ENCODE measurements at places on chromosomes 4 and X.

DNA sequence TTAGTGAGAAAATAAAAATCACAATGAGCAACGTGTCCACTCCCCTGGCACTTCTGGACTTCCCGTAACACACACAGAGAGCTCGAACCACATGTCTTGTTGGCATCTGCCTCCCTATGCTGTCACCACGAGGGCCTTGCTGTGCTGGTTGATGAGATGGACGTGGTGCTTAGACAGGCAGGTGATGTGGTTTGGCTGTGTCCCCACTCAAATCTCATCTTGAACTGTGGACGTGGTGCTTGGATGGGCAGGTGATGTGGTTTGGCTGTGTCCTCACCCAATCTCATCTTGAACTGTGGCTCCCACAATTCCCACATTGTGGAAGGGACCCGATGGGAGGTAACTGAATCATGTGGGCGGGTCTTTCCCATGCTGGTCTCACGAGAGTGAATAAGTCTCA, 40.0 kb downstream of the FGFRL1 start:
- DNase-seq: no peak

DNA sequence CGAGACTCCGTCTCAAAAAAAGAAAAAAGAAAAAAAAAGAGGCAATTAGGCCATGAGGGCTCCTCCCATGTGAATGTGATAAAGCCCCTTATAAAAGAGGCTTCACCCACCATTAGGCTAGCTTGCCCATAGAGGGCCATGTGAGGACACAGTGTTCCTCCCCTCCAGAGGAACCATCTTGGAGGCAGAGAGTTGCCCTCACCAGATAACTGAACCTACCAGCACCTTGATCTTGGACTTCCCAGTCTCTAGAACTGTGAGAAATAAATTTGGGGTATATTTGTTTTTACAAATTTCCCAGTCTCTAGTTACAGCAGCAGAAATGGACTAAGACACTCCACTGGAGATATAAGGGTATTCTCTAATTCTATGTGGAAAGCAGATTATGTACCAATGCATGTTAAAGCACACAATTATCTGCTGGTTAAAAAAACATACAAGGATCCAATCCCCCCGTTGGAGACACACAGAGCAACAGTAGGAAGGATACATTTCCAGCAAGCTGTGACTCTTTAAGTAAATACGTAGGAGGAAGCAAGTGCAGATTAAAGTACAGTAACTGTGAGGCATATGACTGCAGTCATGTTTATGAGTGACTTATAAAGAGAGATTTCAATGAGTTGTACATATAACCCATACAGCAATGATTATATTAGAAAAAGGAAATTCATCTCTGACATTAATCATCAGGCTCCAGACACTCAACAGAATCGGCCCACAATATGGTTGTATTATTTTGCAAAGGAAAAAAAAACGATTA, 21.4 kb downstream of the SH3RF1 start:
- DNase-seq: no peak

DNA sequence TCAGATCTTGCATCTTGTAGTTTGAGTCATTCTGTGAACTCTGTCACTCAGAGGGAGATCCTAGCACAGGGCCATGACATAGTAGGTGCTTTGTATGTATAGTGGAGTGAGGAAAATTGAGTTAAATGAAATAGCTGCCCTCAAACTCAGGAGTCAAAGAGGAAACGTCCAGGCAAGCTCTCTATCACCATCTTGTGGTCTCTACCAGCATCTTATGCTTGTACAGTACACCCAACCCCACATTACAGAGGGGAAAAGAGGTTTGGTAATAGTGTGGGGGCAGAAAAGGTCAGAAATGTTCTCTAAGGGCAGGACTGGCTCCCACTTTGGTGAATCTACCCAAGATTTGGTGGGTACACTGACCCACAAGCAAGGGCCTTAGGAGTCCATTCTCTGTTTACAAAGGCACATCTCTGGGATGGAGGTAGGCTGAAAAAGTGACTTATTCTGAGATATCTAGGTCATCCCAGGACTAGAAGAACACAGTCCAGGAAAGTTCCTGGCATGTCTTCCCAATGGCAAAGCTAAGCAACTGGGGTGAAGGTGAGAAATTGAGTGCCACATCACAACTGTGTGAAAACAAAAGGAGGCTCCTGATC, 131.8 kb downstream of the OR13H1 start:
- DNase-seq: no peak

DNA sequence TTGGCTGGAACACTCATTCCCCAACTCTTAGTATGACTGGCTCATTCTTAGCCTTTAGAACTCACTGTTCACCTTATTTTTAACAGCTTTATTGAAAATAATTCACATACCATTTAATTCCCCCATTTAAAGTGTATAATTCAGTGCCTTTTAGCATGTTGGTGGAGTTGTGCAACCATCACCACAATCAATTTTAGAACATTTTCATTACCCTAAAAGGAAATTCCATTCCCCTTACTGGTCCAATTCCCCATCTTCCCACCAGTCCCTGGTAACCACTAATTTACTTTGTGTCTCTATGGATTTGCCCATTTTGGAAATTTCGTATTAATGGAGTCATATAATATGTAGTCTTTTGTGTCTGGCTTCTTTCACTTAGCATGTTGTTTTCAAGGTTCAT, 19.7 kb downstream of the NHSL2 start:
- no peak for DNase-seq

- DNase-seq: no peak
Measured at GRCh38 chrX:123308658-123309057, 124.6 kb downstream of the GRIA3 start.

DNA sequence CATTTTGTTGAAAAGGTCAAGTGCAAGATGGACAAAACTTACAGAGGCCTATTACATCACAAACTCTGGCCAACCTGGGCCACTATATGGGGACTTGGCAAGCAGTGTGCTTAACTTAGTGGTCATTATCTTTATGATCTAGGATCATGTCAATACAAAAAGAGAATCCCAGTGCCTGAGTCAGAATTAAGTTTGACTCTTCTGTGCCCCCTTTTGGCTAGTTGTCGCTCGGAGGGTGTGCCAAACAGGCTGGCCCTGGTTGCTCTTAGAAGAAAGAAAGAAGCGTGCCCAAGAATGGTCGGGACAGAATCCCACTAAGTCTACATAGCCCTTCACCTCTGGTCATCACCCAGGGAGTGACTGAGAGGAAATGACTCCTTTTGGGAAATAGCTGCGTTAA, 100.1 kb downstream of the EIF4E start:
- DNase-seq: peak; percentile 50

DNA sequence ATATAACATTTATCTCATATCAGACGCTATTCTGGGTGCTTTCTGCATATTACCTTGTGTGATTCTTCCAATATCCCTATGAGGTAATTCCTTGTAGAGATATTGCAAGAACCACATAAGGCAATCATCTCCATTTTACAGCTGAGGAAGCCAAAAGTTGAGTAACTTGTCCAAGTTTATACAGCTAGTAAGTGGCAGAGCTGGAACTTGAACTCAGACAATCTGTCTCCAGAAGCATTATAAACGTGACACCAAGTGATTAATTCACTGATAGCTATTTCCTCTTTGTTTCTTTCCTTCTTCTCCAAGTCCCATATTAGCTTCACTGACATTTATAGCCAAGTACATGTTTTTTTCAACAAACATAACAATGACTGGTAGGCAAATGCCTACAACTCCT, 7.3 kb downstream of the EMCN start:
- DNase-seq: no peak

DNA sequence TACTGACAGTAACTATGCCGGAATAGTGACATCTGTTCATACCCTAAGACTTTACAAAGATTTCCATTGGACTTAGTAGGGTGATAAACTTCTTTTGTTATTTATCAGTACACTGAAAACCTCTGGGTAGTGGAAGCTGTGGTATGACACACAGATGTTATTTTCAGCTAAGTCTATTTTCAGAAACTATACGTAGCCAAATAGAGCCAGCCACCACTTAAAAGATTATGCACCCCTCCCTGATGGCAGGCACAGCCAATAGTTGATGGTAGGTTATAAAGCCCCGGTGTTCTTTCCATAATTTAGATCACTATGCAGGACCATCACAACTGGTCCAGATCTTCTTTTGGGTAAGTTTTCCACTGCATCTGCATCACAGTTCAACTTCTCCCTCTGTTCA, 1603.2 kb upstream of the PABPC4L start:
- DNase-seq: no peak

DNA sequence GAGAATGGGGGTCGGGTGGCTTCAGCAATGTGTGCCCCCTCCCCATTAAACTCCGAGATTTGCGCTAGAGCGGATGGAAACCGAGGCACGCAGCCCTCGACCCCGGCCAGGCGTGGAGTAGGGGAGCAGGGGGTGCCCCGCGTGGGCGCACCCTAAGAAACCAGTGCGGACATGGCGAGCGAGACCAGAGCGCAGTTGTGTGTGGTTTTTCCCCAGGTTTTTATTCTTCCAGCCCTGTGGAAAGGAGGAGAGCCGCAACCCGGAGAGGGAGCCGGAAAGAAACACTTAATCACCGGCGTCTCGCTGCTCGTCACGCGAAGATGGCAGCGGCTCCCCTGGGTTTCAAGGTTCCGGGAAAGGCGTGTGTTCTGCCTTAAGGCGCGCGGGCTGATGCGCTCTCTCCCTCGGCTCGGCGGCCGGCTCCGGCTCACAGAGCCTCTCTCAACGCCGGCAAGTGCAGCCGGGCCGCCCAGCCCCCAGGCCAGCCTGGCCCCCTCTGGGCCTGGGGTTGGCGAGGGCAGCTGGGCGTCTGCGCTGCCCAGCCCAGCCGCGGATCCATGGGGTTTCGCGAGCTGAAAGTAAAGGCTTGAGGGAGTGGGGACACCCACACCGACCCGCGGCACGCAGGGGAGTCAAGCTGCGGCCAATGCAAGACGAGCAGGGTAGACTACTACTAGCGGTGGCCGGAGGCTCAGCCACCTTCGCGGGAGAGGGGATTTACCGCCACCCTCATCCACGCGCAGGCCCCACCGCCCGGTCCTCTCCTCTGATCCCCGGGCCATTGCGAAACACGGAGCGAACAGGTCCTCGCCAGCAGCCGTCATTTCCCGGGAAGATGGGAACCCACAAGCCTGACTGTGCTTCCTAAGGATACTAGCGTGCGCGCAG, 74.0 kb upstream of the BCOR start:
- DNase-seq: peak; percentile 57

- no peak for DNase-seq
Measured at GRCh38 chrX:291411-291901, 10.3 kb downstream of the PLCXD1 start.

DNA sequence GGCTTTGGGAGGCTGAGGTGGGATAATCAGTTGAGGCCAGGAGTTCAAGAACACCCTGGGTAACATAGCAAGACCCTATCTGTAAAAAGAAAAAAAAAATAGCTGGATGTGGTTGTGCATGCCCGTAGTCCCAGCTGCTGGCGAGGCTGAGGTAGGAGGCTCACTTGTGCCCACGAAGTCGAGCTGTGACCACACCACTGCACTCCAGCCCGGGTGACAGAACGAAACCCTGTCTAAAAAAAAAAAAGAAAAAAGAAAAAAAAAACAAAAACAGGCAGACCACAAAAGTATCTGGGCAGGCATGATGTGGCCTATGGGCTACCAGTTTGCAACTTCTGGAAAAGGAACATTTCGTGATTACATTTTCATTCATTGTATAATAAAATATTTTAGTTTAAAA, 38.1 kb upstream of the RASGEF1B start:
- DNase-seq: no peak

DNA sequence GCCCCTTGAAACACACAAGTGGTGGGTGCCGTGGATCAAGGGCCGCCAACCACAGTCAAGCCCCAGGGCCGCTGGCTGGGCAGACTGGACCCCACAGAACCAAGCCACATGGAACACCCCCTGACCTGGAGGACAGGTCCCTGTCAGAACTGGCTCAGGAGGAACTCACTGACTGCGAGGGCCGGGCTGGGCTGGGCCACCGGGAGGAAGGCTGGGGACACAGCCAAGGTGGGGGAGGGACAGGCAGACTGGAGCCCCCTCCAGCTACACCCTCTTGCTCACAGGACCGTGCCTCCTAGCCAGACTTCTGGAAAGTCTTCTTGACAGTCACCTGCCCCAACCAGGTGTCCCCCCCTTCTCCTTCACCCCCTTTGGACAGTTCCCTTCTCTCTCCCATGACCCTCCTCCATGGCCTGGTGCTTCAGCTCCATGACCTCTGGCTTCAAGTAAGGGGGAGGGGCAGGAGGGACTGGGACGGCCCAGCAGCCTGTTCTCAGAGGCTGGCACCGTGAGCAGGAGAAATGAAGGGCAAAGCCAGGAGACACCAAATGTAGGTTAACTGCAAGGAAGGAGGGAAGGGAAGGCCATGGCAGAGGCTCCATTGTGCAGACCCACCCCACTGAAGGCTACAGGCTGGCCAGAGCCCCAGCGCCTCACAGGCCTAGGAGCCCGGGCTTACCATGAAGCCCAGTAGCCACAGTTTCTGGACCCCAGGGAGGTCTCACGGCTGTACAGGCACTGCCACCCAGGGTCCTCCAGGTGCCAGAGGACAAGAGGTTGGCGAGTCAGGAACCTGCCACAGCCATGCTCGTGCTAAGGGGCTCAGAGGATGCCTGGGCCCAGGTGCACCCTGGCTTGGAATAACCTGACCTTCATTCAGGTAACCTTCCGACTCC, 22.6 kb upstream of the DUSP9 start:
- no peak for DNase-seq

GRCh38 chrX:46686003-46686645, 72.8 kb downstream of the SLC9A7 start:
- DNase-seq: peak; percentile 41

Measured in activated CD4-positive, alpha-beta T cell treated with anti-CD3 and anti-CD28 coated beads for 4 hours (primary cell).